NT2/D1 (cell line): ENCODE measurements at places on chromosomes 7 and 10.

DNA sequence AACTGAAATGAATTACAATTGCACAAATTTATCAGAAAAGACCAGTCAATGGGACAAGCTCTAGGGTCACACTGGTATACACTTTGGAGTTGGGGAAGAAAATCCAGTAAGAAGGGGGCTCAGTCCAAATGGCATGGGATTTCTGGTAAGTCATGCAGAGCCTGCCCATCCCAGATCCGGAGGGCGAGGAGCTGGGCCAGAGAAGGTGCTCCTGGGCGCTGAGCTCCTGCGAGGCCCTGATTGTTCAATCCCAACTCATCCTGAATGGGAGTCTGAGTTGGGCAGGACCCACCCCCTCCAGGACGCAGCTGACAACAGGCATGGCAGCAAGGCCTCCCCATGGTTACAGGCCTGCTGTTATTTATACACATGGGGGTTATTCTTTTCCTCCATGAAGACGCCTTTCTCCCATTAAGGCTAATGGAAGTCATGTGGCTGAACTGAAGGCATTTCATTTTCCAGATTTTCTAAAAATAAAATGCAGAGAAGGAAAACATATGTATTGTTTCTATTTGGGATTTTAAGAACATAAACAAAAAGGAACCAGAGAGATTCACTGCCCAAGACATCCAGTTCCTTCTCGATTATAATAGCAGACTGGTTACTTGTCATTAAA, 91.1 kb upstream of the ADAM12 start:
- DNase-seq, result no peak

- DNase-seq, result no peak
These were observed 102.4 kb downstream of the OAT start for GRCh38 chr10:124316326-124316725.

DNA sequence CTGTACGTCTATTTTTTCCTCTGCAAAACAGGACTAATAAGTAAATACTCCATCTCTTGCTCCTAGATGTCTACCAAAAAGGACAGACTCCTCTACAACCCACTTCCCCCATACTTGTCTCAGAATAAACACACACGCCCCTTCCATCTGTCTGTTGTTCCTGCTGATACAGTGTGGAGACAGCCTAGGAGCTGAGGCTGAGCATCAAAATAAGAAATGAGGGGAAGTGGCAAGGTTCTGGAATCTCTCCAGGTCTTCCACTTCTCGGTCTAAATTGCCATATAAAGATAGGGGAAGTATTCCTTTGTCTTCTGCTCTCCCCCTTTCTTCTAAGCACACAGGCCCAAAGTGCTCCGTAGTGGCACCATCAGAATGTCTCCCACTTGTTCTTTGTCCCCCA, 30.8 kb upstream of the VSIR start:
- no peak for DNase-seq

DNA sequence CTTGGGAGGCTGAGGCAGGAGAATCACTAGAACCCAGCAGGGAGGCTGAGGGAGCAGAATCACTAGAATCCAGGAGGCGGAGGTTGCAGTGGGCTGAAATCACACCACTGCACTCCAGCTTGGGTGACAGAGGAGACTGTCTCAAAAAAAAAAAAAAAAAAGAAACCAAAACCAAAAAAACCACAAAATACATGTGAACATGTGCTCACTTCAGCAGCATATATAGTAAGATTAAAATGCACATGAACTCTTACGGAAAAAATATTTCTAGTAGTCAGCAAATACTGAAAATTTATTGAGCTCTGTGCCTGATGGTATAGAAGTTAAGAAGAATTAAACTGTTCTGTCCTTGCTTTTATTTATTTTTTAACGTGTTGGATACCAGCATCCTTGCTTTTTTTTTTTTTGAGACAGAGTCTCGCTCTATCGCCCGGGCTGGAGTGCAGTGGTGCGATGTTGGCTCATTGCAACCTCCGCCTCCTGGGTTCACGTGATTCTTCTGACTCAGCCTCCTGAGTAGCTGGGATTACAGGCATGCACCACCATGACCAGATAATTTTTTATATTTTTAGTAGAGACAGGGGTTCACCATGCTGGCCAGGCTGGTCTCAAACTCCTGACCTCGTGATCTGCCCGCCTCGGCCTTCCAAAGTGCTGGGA, 9.6 kb upstream of the ZNF487 start:
- DNase-seq, result no peak

- DNase-seq, result no peak
These were observed 26.1 kb downstream of the ZFAND4 start for GRCh38 chr10:45646384-45647050.

- DNase-seq, result no peak
These were observed 103.9 kb downstream of the RAPGEF5 start for GRCh38 chr7:22252936-22253536.

GRCh38 chr7:46886669-46887374, 695.1 kb downstream of the TNS3 start:
- DNase-seq, result no peak

- no peak for DNase-seq
These were observed 54.6 kb upstream of the PITRM1 start for GRCh38 chr10:3226960-3227744.
